ENCODE measurements at places on chromosomes 2 and 18.

- peak; percentile 20 for DNase-seq
These were observed 6.6 kb upstream of the PTMA start for GRCh38 chr2:231701456-231702373.

- peak; percentile 90 for DNase-seq
These were observed 82.2 kb upstream of the LTBP1 start for GRCh38 chr2:32864334-32865111.

- DNase-seq, result no peak
These were observed 803.2 kb upstream of the POU3F3 start for GRCh38 chr2:104050656-104051242.

DNA sequence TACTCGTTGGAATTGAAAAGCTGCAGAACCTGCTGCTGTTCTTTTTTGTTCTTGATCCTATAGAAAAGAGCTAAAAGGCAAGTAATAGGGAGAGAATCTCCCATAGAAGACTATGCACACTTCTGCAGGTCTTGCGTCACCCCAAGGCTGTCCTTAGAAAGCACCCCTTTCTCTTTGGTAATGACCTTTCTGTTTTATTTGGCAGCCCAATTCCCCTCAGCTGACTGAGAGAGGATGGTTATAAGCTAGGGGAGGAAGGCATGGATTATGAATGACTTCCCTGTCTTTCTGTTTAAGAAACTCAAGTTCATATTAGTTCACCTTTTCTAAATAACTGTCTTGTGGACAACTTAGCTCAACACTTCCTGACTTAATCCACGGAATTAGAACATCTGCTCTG is 122.9 kb downstream of the TXNL1 start:
- no peak for DNase-seq

GRCh38 chr2:241363426-241363825 is 7.3 kb downstream of the FARP2 start:
- no peak for DNase-seq

- peak; percentile 79 for DNase-seq
These were observed 18.1 kb downstream of the ARHGAP28 start for GRCh38 chr18:6747646-6748045.

DNA sequence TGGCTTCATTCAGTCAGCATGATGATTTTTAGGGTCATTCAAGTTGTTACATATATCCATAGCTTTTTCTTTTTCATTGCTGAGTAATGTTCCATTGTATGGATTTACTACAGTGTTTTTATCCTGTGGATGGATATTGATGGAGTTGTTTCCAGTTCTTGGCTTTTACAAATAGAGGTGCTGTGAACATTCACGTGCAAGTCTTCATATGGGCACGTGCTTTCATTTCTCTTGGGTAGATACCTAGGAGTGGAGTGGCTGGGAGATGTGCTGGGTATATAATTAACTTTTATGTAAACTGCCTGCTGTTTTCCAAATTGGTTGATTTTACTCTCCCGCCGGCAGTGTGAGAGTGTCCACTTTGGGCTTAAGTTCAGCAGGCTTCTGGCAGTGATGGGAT is 16.5 kb downstream of the AGAP1 start:
- DNase-seq, result no peak

DNA sequence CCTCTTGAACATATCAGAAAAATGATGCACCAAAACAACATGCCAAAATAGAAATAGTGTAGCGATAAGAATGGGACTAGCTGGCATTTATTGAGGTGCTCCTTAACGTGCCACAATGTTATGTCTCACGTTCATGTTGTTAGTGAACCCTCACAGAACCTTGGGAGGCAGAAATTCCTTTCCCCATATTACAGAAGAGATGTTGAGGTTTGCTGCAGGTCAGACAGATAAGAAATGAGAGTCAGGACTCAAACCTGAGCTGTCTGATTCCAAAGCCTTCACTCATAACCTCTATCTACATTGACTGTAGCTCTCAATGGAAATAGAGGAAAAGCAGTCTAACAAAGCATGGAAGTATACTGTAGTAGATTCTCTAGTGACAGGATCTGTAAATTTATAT is 163.3 kb upstream of the STK17B start:
- peak; percentile 32 for DNase-seq

- no peak for DNase-seq
These were observed 13.5 kb upstream of the CALCRL start for GRCh38 chr2:187461294-187462261.

- no peak for DNase-seq
These were observed 185.6 kb downstream of the RTP5 start for GRCh38 chr2:242054881-242055801.

DNA sequence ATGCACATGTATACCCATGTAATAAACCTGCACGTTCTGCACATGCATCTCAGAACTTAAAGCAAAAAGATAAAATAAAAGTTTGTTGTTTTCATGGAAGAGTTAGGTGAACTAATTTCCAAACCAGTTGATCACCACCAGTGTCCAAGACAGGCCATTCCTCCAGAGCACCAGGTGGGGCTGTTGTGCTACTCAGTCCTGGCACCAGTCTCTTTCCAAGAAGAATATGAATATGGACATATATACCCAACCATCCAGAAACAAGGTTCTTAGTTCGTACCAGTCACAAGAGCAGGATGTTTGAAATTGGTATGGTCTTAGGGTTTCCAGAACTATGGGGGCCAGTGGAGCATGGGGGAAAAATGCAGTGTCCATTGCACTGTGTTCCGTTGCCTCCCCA is 17.2 kb upstream of the TNP1 start:
- no peak for DNase-seq

DNA sequence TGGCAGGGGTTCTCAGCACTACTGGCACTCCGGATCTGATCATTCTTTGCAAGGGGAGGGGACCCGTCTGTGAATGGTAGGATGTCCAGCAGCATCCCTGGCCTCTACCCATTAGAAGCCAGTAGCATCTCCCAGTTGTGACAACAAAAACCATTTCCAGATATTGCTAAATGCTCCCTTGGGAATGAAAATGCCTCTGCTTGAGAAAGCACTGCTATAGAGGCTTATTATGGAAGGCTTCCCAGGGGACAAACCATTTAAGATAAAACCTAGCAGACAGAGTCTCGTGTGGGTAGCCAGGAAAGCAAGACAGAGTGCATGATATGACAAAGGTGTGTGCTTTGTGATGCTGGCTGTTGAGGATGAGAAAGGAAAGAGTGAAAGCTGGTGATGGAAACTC is 273.7 kb downstream of the TMX3 start:
- DNase-seq, result no peak

- no peak for DNase-seq
These were observed 25.3 kb downstream of the PTPN18 start for GRCh38 chr2:130381145-130381544.

- DNase-seq, result peak; percentile 10
These were observed 15.1 kb upstream of the SOX11 start for GRCh38 chr2:5677133-5677532.

GRCh38 chr2:177396703-177397460 is 4.3 kb downstream of the AGPS start:
- DNase-seq, result peak; percentile 36

GRCh38 chr18:32707586-32707985 is 65.2 kb downstream of the KLHL14 start:
- no peak for DNase-seq

DNA sequence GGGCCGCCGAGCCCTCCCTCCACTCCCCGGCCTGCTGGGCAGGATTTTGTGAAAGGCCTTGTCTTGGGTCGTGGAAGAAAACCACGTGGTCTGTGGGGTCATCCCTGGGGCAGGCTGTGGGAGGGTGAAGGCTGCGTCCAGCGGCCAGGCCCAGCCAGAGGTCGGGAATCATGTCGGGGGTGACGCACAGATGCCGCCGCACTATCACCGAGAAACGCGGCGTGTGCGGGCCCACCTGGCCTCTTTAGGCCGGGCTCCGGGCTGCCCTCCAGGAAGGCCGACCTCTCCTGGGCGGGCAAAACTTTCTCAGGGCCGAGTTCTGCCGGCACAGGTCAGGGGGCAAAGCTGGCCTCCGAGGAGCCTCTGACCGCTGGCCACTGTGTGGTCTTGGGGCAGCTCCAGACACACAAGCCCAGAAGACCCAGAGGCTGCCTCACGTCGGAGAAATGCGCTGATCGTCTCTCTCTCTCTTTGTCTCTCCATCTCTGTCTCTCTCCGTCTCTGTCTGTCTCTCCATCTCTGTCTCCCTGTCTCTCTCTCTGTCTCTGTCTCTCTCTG is 28.4 kb downstream of the NFATC1 start:
- DNase-seq, result no peak

GRCh38 chr2:171342067-171342413 is 91.8 kb downstream of the METTL8 start:
- DNase-seq, result peak; percentile 56

GRCh38 chr2:113257516-113258264 is 21.0 kb downstream of the PAX8 start:
- no peak for DNase-seq

- DNase-seq, result peak; percentile 73
These were observed 12.2 kb downstream of the ARPC2 start for GRCh38 chr2:218229239-218229638.

- no peak for DNase-seq
These were observed 9.7 kb upstream of the TEKT4 start for GRCh38 chr2:94861308-94862152.

DNA sequence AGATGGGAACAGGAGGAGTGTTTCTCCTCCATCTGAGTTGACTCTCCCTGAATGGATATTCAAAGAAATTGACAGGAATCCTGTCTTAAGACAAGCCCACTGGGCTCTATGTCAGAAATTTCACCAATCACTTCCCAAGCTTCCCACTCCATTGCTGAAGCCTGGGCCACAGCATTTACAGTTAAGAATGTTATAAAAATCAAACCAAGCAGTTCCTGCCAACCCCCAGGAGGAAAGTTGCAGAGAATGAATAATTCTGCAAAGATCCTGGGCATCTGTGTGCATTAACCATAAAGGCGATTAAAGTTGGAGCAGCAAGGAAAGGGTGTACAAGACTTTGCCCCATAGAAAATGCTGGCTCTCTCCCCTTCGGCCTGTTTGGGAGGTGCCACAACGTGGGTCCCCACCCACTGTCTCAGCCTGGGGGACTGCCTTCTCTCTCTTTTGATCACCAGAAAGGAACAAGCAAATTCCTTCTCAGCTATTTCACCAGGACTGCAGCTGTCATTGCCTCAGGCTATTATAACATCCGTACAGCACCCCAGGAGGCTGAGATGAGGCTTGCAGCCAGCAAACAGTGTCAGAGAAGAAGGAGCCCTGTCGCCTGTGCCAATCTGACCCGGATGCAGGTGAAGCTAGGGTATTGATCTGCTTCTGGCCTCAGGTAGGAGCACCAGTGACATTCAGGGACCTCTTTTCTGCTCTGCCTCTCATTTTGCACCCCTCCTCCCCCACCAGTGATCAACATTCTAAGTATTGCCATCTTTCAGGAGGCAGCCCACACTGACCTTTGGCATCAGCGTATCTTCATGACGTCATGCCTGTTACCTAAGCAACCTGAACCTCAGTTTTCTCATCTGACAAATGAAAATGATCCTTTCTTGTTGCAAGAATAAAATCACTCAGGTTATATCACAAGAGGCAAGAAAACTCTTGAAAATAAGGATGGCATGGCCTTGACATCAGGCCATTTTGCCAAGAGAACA is 219.0 kb downstream of the SH3BP4 start:
- peak; percentile 91 for DNase-seq

DNA sequence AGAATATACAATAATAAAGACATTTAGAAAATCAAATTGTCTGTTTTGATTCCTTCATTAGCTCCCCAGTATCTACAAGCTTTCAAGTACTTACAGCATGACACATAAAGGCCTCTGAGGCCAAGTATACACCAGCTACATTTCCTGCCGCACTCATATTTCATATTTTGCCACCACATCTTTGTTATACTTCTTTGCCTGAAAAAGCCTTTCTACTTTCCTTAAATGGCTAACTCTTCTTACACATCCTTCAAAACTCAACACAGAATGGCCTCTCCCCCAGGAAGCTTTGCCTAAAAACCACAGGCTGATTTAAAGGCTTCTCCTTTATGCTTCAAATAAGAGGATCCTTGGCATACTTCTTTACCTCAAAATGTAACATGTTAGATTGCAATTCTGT is 4.5 kb downstream of the STK17B start:
- DNase-seq, result peak; percentile 65

DNA sequence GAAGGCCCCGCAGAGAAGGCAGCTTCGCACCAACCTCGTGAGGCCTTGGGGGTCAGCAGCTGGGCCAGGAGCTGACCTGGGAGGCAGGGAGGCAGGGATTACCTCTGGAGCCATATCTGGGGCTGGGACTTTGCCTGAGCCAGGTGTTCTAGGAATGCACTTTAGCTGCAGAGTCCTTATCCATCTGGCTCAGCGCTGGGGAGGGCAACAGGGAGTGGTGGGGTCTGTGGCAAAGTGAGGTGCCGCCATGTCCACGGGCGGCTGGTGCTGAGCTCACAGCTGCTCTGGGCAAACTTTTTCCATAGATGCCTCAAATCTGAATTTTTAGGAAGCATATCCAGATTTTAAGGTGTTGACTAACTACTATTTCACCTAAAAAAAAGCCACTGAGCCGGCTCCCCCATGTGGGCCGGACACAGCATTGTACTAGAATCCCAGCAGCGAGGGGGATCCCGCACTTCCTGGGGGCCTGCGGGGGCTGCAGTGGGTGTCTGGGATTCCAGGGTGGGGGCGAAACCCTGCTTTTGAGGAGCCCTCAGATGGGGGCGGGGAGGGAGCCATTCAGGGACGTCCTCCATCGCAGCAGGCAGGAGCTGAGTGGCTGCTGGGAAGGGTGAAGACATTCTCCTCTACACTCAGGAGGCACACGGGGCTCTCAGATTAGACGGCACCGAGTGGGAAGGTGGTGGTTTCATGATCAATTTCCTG is 34.6 kb downstream of the RTP5 start:
- no peak for DNase-seq

DNA sequence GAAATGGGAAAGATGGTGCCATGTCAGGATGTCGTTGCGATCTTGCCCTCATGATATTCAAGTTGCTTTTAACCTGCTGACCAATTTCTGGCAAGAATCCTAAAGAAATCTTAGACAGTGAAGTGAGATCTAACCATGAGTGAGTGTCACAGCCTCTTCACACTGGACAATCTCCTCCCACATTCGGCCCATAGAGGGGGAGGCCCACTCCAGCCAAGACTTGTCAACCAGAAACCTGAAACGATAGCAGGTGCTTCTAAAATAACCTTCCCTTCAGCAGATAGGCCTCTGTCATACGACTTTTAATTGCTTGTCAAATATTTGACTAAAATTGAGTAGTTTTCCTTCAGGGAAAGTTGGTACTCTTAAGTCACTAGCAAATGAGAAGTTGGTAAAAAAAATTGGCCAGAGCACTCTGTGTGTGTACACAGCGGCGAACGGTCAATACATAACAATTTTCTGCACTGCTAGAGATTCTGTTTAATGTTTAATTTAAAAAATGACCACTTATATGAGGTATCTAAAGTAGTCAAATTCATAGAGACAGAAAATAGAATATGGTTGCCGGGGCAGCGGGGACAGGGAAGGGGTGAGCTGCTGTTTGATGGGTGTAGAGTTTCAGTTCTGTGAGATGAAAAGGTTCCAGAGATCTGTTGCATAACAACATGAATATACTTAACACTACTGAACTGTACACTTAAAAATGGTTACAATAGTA is 110.2 kb downstream of the VAPA start:
- no peak for DNase-seq

GRCh38 chr18:34221971-34222306 is 2.8 kb downstream of the NOL4 start:
- DNase-seq, result no peak

- DNase-seq, result no peak
These were observed 326.8 kb downstream of the LRRTM1 start for GRCh38 chr2:79977792-79978191.

GRCh38 chr2:224062481-224063297 is 23.6 kb upstream of the SERPINE2 start:
- no peak for DNase-seq

GRCh38 chr2:162113776-162114168 is 38.3 kb downstream of the GCG start:
- peak; percentile 69 for DNase-seq

- peak; percentile 57 for DNase-seq
These were observed 131.4 kb upstream of the SLC1A4 start for GRCh38 chr2:64857581-64858471.
